ENCODE measurements at places on chromosomes 11 and 22.
A peak's percentile ranks its signal among the peaks of the same experiment; 100 is the strongest.

DNA sequence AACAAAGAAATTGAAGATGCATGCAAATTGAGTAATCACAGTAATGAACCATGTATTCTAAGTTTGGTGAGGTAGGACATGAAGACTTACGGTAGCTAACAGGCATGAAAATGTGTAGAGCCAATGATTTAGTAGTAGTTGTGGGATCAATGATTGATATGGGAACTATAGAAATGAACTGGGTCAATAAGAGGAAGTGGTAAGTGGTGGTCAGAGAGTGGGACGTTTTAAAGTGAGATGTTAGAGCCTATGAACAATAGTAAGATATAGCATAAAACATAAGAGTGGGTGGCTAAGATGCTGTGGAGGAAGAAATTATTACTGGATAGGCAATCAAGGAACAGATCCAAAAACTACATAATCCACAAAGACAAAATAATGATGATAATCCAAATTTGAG lies 45.0 kb downstream of the DLG2 start:
- no peak for DNase-seq

DNA sequence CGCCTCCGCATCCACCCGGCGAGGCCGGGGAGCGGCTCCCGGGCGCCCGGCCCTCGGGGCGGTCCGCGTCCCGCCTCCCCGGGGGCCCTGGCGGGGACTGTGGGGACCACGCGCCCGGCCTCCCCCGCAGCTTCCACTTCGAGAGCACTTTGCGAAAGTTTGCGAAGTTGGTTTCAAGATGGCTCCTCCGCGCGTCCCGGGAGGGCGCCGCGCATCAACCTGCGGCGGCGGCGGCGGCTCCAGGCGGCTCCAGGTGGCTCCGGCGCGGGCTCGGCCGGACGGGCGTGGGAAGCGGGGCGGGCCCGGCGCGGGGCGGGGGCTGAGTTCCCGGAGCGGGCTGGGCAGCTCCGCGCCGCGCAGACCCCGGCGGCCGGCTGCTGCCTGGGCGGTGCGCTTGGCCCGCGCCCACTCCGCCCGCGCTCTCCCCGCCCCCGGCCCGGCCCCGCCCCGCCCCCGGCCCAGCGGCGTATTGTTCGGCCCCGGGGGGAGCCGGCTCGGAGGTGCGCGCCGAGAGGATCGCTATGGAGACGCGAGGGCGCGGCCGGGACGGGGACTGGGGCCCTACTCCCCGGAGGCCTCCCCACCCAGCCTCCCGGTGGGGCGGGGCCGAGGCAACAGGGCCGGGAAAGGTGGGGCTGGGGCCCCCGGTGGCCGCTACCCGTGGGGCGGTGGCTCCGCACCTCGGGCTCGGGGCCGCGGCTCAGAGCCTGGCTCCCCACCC lies at the start of gene CELSR1:
TSS of gene CELSR1 (minus strand) at position 396 of the 721 bp plus-strand sequence. CDS start 450 bp downstream, outside the sequence.
- no peak for DNase-seq

- DNase-seq = no peak
Observed at GRCh38 chr11:39434466-39434865, 2025.0 kb downstream of the LRRC4C start.

DNA sequence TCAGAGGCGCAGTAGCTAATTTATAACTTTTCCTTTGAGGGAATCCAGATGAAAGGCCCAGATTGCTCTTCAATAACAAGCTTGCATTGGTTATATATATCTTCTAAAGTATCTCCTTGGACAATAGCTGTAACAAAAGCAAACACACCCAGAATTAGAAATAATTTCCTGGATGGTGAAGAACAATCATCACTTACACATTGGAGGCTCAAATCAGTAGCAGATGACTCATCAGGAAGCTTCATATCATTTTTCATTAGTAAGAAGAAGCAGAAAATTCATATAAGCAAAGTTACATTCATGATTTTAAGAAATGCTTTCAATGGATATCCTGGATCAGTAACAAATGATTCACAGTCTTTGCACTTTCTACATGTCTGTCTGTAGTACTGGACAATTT lies 173.6 kb upstream of the CCDC90B start:
- no peak for DNase-seq

DNA sequence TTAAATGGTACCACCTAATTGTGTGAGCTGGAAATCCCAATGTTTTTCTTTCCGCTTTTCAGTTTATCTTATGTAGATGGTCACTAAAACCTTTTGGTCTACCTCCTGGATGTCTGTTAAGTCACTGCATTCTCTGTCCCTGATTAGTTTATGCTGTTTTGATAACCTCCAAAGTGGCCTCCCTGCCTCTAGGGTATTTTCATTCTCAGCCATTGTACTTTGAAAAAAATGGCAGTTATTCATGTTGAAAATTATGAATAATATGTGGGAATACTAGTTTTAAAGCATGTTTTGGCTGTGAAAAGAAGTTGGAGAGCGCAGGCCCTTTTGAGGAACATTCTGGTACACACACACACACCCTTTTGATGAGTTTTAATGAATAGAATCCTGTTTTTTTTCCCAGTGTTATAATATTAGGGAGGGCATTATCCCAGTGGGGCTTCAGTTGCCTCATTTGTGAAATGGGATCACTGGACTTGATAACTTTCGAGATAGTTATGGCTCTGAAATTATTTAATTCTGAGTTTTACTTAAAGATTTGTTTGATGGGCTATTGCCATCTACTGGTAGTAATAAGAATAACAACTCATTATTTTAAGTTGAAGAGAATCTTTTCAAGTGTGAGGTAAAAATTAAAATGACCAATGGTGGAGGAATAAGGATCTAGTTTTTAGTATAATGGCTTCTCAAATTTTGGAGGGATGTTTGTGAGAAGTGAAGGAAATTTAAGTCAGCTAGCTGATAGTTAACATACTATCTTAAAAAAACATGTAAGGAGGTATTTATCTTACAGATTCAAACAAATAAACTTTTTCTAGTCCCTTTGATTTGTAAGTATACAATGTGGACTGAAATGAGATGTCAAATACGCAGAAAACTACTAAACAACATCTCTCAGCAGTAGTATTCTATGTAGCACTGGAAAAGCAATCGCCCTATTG lies 3.9 kb downstream of the FDX1 start:
- peak; percentile 44 for DNase-seq

DNA sequence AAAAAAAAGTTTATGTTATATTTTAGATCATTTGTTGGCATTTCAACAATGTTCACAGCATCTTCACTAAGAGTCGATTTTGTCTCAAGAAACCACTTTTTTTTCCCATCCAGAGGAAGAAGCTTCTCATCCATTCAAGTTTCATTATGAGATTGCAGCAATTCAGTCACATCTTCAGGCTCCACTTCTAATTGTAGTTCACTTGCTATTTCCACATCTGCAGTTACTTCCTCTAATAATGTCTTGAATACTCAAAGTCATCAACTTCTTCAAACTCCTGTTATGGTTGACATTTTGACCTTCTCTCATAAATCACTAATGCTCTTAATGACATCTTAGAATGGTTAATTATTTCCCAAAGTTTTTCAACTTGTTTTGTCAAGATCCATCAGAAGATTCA lies 61.3 kb upstream of the CHORDC1 start:
- no peak for DNase-seq

DNA sequence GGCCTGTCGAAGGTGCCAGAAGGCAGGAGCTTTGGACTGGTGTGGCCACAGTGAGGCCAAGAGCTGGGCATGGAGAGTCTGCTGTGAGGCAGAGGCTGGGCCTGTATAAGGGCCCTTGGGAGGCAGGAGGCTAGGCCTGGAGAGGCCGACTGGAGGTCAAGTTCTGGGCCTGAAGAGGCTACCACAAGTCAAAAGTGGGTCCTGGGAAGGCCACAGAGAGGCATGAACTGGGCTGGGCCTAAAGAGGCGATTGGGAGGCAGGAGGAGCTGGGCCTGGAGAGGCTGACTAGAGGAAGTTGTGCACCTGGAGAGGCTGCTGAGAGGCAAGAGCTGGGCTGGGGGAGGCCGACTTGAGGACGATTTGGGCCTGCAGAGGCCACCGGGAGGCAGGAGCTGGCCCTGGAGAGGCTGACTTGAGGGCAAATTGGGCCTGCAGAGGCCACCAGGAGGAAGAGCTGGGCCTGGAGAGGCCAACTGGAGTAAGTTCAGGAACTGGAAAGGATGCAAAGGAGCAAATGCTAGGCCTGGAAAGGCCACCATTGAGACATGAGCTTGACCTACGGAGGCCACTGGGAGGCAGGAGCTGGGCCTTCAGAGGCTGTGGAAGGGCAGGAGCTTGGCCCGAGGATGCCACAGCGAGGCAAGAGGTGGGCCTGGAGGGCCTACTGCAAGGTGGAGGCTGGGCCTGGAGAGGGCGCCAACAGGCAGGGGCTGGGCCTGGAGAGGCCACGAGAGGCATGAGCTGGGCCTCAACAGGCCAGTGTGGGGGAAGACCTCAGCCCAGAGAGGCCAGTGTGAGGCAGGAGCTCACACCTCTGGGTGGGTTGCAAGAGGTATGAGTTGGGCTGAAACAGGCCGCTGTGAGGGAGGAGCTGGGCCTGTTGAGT lies 39.8 kb downstream of the OR4C45 start:
- DNase-seq = no peak

- DNase-seq = peak; percentile 72
Observed at GRCh38 chr11:67356864-67357561, 3.7 kb upstream of the POLD4 start.

DNA sequence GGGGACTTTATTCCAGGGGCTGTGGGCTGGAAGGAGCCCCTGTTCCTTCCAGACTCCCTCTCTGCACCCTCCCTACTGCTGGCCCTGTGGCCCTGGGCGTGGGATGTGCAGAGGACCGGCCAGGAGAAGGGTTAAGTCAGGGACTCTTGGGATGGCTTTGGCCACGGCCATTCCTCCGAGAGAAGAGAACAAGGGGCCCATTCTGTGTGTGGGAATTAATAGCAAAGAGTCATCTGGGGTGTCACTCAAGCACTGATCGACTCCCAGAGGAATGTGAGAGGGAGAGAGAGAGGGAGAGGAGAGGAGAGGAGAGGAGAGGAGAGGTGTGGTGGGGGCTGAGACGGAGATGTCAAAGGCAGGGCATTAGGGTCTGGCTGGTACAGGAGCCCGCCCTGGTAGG lies 14.2 kb upstream of the SOX10 start:
- no peak for DNase-seq

GRCh38 chr11:123235117-123235655 lies 40.1 kb upstream of the CLMP start:
- no peak for DNase-seq

GRCh38 chr22:31790240-31790639 lies 36.4 kb downstream of the DEPDC5 start:
- no peak for DNase-seq

DNA sequence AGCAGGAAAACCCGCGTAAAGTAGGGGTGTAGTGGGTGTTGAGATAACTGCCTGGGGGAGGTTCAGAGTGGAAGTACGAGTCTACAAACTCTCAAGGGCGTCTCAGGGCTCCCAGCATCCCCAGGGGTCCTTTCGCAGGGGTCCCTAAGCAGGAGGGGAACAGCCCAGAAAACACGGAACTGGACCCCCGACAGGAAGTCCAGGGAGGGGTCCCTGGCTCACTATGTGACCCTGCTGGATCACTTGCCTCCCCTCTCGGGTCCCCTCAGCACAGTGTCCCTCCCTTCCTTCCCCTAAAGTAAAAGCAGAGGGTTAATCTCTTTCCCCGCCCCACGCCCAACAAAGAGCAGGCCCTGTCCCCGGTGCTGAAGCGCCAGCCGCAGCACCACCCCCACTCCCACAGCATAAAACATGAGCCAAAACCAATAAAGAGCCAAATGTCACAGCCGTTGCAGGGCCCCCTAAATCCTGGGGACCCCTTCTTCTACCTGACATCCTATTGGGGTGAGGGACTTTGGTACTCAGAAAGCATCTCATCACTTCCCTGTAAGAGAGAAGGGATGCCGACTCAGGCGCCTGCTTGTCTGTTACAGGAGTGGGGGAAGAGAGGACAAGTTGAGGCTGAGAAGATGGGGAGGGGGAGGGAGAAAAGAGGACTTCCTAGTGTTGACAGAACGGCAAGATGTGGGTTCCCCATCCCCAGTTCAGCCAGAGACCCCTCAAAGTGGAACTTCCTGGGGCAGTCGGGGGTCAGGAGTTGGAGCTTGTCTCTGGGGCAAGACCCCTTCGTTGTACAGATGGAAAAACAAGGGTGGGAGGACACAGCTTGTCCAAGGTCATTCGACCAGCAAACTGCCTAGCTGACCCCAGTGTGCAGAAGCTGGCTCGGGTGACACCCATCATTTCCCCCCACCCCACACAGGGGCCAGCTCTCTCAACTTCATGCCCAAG lies 1.4 kb upstream of the NEFH start:
- no peak for DNase-seq

GRCh38 chr11:86578727-86579405 lies 93.5 kb downstream of the ME3 start:
- DNase-seq = no peak

GRCh38 chr11:78782725-78783124 lies 208.1 kb upstream of the NARS2 start:
- no peak for DNase-seq

DNA sequence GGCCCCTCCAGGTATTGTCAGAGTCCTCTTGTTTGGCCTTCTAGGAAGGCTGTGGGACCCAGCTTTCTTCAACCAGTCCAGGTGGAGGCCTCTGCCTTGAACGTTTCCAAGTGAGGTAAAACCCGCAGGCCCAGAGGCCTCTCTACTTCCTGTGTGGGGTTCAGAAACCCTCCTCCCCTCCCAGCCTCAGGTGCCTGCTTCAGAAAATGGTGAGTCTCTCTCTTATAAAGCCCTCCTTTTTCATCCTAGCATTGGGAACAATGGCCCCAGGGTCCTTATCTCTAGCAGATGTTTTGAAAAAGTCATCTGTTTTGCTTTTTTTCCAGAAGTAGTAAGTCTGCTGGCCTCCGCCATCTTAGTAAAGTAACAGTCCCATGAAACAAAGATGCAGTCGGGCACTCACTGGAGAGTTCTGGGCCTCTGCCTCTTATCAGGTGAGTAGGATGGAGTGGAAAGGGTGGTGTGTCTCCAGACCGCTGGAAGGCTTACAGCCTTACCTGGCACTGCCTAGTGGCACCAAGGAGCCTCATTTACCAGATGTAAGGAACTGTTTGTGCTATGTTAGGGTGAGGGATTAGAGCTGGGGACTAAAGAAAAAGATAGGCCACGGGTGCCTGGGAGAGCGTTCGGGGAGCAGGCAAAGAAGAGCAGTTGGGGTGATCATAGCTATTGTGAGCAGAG lies at the start of gene CD3E:
TSS of gene CD3E (plus strand) at position 163 of the 681 bp plus-strand sequence. CDS start at position 386, 223 bp downstream.
- DNase-seq = no peak

DNA sequence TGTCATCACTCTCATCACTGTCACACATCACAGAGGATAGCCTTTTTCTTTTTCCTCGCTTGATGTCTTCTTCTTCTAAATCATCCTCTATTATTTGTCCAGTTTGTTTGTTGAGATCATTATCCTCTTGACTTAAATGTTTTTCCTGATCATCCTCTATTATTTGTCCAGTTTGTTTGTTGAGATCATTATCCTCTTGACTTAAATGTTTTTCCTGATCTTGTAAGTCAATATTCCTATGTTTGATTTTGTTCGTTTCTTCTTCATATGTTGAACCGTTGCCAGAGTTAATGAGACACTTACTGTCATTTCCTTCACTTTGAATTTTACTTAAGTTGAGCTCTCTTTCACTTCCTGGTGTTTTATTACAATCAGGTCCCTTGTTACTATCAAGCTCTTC lies 5.6 kb downstream of the CCDC82 start:
- no peak for DNase-seq
